ENCODE measurements at places on chromosomes 4 and X. TPM values are rescaled to one million over a fixed set of nuclear protein-coding genes. Genes with fewer than 3 reads are reported as not detected.

DNA sequence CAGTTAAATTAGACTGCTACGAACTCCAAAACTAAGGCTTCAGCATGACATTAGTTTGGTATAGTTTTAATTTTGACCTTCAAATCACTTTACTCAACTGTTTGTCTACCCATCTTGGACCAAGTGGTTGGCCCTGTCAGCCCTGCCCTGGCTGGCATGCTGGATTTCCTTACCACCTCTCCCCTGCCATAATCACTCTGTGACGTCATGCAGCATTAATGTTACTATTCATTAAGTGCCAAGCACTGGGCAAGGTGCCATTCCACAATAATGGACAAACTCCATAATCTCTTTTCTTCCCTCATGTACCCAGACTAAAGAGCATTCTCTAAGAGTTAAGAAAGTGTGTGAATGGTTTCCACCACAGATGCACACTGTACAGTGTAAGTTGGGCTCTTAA lies 277.0 kb upstream of the INTU start:
- H3K36me3 ChIP-seq: no peaks in the 10 kb centered on the region
- H3K27ac ChIP-seq: no peak overlapping the region
- no peaks in the 10 kb centered on the region for H3K27me3 ChIP-seq
- no peak overlapping the region for H3K4me3 ChIP-seq
- no peaks in the 10 kb centered on the region for H3K4me1 ChIP-seq

GRCh38 chr4:48196758-48197504 lies 62.9 kb upstream of the TXK start:
- DNase-seq: no peak
- peaks cover 7% of the 10 kb centered on the region for H3K27me3 ChIP-seq
- H3K4me1 ChIP-seq: peaks cover 20% of the 10 kb centered on the region
- H3K4me3 ChIP-seq: no peak overlapping the region

DNA sequence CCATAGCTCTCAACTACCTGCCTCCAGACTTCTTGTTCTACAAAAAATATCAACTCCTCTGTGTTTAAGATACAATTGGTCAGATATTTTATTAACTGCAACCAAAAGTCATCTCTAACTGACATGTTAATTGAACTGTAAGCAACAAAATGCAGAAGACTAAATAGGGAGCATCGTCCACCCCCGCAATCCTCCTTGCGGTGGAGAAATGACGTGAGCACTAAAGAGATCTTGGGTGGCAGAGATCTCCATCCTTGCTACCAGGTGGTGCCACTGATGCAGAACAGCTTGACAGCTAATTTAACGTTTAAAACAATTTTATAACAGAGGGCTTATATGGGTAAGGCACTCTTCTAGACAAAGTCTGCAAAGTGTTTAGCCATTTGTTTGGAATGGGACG lies 164.4 kb upstream of the FTHL17 start:
- peaks cover 7% of the 10 kb centered on the region for H3K36me3 ChIP-seq
- no peak for DNase-seq
- no peak overlapping the region for H3K27ac ChIP-seq
- no peaks in the 10 kb centered on the region for H3K27me3 ChIP-seq

Gene USP53
- 19.8 TPM for total RNA-seq

DNA sequence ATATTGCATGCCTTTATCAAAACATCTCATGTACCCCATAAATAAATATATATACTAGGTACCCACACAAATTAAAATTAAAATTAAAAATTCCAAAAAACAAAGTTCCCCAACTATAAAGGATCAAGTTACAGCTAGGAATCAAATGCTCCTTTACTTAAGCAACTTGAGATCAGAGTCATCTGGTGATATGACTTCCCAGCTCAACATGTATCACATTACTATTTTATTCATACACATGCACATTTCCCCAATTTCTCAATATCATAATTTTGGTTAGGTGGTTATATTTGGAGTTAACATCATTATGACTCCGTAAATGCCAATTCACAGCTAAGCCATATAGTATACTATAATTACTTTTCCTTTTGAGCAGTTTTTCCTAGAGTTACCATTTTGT lies 60.9 kb downstream of the CLOCK start:
- H3K4me1 ChIP-seq: no peaks in the 10 kb centered on the region
- H3K27me3 ChIP-seq: no peaks in the 10 kb centered on the region
- peaks cover 3% of the 10 kb centered on the region for H3K36me3 ChIP-seq
- DNase-seq: no peak
- H3K27ac ChIP-seq: no peak overlapping the region
- H3K4me3 ChIP-seq: no peak overlapping the region

GRCh38 chrX:41142130-41142910 lies 57.1 kb downstream of the USP9X start:
- peaks cover 8% of the 10 kb centered on the region for H3K36me3 ChIP-seq
- no peak overlapping the region for H3K4me3 ChIP-seq
- no peak overlapping the region for H3K27ac ChIP-seq
- no peaks in the 10 kb centered on the region for H3K27me3 ChIP-seq
- no peak for DNase-seq

DNA sequence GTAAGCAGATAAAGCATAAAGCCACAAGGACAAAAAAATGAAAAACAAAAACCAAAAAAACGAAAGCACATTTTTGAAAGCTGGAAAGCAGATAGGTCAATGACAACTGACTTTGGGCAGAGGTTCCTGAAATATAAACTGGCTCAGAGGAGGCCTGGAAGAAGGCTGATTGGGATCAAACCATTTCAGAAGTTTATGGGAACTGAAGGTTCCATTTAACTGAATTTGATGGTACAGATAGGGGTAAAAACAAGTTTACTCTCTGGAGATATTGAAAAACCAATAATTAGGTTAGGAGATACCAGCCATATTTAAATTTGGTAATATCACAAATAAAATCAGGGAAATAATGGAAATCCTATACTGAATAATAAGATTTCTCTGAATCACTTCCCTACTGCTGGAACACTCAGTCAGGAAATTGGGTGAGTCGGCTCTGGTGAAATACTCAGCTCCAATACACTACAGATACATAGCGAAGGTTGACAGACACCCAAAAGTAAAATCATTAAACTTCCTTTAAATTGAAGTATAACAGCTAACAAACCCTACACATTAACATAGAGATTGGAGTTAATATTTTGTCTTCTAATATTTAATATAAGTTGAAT lies 1584.3 kb downstream of the STIM2 start:
- no peaks in the 10 kb centered on the region for H3K27me3 ChIP-seq
- no peak for DNase-seq
- H3K4me1 ChIP-seq: peaks cover 1% of the 10 kb centered on the region
- no peaks in the 10 kb centered on the region for H3K36me3 ChIP-seq
- no peak overlapping the region for H3K27ac ChIP-seq
- H3K4me3 ChIP-seq: no peak overlapping the region

DNA sequence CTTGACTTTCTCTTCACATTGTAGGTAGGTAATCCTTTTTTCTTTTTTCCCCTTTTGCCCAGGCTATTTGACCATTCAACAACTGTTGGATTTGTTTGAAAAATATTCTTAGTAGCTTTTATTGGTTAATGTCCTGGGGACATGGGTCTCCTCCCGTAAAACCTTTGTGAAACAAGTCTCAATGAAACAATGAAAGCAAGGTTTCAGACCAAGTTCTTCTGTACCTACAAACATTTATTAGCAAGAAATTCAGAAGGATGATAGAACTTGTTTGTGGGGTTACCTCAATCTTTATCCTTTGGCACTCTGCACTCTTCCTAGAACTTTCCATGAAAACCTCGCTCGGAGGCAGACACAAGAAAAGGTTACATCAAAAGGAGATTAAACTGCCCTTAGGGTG lies 190.7 kb upstream of the ANK2 start:
- no peak overlapping the region for H3K27ac ChIP-seq
- no peaks in the 10 kb centered on the region for H3K27me3 ChIP-seq
- H3K36me3 ChIP-seq: no peaks in the 10 kb centered on the region
- H3K4me3 ChIP-seq: no peak overlapping the region
- peaks cover 18% of the 10 kb centered on the region for H3K4me1 ChIP-seq

- no peaks in the 10 kb centered on the region for H3K27me3 ChIP-seq
- H3K4me3 ChIP-seq: no peak overlapping the region
- DNase-seq: no peak
- H3K36me3 ChIP-seq: no peaks in the 10 kb centered on the region
- peaks cover 1% of the 10 kb centered on the region for H3K4me1 ChIP-seq
These were observed 56.0 kb upstream of the ESX1 start for GRCh38 chrX:104310657-104311254.

GRCh38 chrX:110036162-110037033 lies 33.5 kb downstream of the TMEM164 start:
- H3K4me3 ChIP-seq: no peak overlapping the region
- DNase-seq: no peak
- peaks cover 7% of the 10 kb centered on the region for H3K36me3 ChIP-seq
- peaks cover 52% of the 10 kb centered on the region for H3K4me1 ChIP-seq
- H3K27ac ChIP-seq: no peak overlapping the region

- H3K27ac ChIP-seq: peak overlapping the region; percentile 83
- H3K4me1 ChIP-seq: peaks cover 33% of the 10 kb centered on the region
- peak overlapping the region; percentile 8 for H3K4me3 ChIP-seq
- no peaks in the 10 kb centered on the region for H3K36me3 ChIP-seq
- H3K27me3 ChIP-seq: no peaks in the 10 kb centered on the region
These were observed 33.2 kb upstream of the SMS start for GRCh38 chrX:21907260-21907659.

- H3K27me3 ChIP-seq: peaks cover 6% of the 10 kb centered on the region
- H3K4me1 ChIP-seq: peaks cover 9% of the 10 kb centered on the region
- no peak overlapping the region for H3K27ac ChIP-seq
- peak; percentile 9 for DNase-seq
- H3K4me3 ChIP-seq: no peak overlapping the region
These were observed 195.0 kb upstream of the HS3ST1 start for GRCh38 chr4:11623726-11624037.

- no peaks in the 10 kb centered on the region for H3K36me3 ChIP-seq
- no peak for DNase-seq
- H3K4me1 ChIP-seq: no peaks in the 10 kb centered on the region
- H3K4me3 ChIP-seq: no peak overlapping the region
These were observed 138.4 kb upstream of the MAMLD1 start for GRCh38 chrX:150224676-150225075.

Gene MUC7
- not detected for total RNA-seq

- no peak overlapping the region for H3K4me3 ChIP-seq
- no peak overlapping the region for H3K27ac ChIP-seq
- H3K36me3 ChIP-seq: no peaks in the 10 kb centered on the region
- H3K4me1 ChIP-seq: peaks cover 2% of the 10 kb centered on the region
- H3K27me3 ChIP-seq: no peaks in the 10 kb centered on the region
- peak; percentile 54 for DNase-seq
These were observed 155.2 kb upstream of the GALNT7 start for GRCh38 chr4:173013232-173013930.

GRCh38 chr4:73589887-73590801 lies 30.1 kb downstream of the RASSF6 start:
- H3K4me3 ChIP-seq: peak overlapping the region; percentile 19
- H3K36me3 ChIP-seq: peaks cover 1% of the 10 kb centered on the region
- peak overlapping the region; percentile 81 for H3K27ac ChIP-seq

GRCh38 chr4:152968806-152969394 lies 32.8 kb downstream of the FHDC1 start:
- peaks cover 31% of the 10 kb centered on the region for H3K36me3 ChIP-seq
- no peak overlapping the region for H3K27ac ChIP-seq
- no peak overlapping the region for H3K4me3 ChIP-seq
- DNase-seq: no peak

DNA sequence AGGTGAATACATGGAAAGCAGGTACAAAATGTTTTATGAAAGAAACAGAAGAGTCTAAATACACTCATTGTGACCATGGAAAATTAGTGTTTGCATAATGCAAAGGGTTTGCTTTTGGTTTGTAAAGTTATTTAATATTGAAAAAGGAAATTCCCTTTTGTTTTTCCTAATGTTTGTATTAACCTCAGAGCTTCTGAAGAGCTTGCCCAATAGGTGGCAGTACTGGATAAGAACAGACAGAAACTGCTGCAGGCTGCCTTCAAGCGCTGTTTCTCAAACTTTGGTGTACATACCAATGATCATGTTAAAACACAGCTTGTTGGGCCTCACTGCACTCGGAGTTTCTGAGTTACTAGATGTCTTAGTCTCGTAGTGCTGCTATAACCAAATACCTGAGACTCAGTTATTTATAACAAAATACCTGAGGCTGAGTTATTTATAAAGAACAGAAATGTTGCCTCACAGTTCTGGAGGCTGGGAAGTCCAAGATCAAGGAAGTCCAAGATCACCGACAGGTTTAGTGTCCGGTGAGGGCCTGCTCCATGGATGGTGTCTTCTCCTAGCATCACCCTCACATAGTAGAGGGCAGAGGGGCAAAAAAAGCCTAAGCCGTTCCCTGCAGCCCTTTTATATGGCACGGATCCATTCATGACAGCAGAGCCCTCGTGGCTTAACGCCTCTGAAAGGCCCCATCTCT lies 54.2 kb downstream of the SUPT20HL2 start:
- peaks cover 11% of the 10 kb centered on the region for H3K27me3 ChIP-seq
- no peak for DNase-seq
- no peak overlapping the region for H3K27ac ChIP-seq
- no peaks in the 10 kb centered on the region for H3K36me3 ChIP-seq
- H3K4me1 ChIP-seq: peaks cover 5% of the 10 kb centered on the region
- no peak overlapping the region for H3K4me3 ChIP-seq

DNA sequence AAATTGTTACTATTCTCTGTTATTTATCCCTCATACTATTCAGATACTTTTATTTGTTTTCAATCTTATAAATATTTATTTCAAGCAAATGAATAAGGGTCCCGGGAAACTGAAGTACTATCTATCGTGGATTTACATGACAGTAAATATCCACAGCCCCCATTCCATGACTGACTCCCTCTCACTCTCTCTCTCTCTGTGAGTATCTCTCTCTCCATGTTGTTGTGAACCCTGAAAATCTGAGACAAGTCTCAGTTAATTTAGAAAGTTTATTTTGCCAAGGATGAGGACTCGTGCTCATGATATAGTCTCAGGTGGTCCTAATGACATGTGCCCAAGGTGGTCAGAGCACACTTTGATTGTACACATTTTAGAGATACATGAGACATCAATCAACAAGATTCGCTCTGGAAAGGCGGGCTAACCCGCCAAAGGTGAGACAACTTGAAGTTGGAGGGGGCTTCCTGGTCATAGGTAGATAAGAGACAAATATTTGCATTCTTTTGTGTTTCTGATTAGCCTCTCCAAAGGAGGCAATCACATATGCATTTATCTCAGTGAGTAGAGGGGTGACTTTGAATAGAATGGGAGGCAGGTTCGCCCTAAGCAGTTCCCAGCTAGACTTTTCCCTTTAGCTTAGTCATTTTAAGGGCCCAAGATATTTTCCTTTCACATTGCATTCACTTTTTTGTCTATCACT lies 986.4 kb downstream of the NLGN4X start:
- H3K4me1 ChIP-seq: peaks cover 11% of the 10 kb centered on the region
- H3K27ac ChIP-seq: no peak overlapping the region
- no peak overlapping the region for H3K4me3 ChIP-seq
- no peak for DNase-seq
- H3K36me3 ChIP-seq: no peaks in the 10 kb centered on the region

Gene BEND2
- total RNA-seq: not detected

DNA sequence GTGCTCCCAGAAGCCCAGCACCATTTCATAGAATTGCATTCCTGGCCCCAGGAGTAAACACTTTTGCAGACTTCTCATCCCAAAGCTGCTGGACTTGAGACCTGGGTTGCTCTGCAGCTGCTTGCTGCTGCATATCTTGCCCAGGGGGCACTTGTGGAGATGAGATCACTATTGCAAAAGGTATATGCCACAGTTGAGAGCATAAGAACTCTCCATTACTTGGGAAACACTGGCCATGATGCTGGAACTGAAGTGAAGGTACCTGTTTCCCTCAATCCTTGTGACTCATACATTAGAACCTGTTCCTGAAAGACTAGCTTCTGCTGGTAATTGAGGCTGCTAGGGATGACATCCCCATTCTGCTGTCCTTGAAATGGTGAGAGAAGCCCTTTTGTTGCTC lies 43.1 kb upstream of the WDR1 start:
- H3K27me3 ChIP-seq: peaks cover 10% of the 10 kb centered on the region
- no peak overlapping the region for H3K4me3 ChIP-seq
- no peak overlapping the region for H3K27ac ChIP-seq
